Activated CD4-positive, alpha-beta T cell treated with anti-CD3 and anti-CD28 coated beads, Interleukin-2, amount 50 U/mL, for 1 hour (primary cell): ENCODE measurements at places on chromosomes 2 and 18.

DNA sequence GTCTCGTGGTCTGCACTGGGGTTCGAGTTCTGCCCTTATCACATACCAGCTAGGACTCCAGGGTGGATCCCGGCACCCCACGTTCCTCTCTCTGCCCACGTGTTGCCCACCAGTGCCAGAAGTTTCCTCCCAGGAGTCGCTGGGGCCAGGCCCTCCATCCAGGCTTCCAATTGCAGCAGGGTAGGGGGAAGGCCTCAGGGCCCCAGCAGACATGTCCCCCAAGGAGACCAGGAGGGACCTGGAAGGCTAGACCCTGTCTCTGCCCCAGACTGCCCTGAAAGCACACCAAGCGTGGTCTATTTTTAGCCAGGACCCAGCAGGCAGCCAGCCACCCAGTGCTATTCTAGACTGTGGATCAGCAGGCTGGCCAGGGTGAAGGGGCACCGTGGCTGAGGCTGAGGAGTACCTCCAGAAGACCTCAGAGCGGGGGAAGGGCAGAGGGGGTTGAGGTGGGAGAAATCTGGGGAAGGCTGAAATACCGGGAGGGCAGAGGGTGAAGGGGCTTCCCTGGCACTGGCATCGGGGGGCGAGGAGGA, 18.8 kb upstream of the TNS1 start:
- no peak for DNase-seq

GRCh38 chr2:198545411-198545810, 741.0 kb downstream of the PLCL1 start:
- DNase-seq = no peak

- DNase-seq = no peak
Measured at GRCh38 chr2:239669899-239670460, 269.2 kb upstream of the HDAC4 start.

- no peak for DNase-seq
Measured at GRCh38 chr18:58298251-58299134, 254.5 kb downstream of the NEDD4L start.

DNA sequence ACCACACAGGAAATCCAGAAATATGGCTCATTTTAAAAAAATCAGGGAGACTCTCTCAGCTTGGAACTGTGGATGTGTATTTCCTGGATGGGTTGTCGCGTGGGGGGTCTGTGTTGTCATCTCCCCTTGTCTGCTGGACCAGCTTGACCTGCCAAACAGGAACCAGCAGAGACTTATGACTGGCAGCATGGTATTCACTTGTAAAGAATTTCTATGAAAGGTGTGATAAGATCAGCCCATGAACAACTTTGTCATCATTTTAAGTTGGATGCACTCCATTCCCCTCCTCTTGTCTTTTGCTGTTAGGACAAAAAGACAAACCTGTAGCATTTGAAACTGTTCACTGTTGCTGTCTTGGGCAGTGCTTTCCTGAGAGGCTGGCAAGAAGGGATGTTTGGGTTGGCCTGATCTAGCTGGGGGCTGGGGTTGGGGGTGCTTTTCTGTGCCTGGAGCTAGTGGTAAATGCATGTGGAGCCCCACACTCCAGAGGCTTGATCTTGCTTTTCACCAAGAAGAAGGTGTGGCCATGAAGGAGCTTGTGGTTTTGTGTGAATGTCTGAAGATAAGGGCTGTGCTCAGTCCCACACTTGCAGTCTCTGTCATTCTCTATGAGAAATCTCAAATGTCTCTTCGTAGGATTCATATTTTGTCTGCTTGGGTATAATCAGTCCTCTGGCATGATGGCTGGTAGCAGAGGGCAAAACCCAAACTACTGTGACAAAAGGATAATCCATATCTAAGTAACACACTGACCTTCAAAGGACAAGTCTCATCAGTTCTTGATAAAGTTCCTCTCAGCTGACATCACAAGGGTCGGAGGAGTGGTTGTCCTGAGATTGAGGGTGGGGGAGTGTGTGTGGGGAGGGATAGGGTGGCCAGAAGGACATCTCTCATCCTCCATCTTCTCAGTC, 39.0 kb downstream of the RALB start:
- DNase-seq = no peak

- no peak for DNase-seq
Measured at GRCh38 chr2:147181351-147182029, 663.3 kb upstream of the ACVR2A start.

- DNase-seq = no peak
Measured at GRCh38 chr18:79607361-79607952, 72.1 kb upstream of the CTDP1 start.

DNA sequence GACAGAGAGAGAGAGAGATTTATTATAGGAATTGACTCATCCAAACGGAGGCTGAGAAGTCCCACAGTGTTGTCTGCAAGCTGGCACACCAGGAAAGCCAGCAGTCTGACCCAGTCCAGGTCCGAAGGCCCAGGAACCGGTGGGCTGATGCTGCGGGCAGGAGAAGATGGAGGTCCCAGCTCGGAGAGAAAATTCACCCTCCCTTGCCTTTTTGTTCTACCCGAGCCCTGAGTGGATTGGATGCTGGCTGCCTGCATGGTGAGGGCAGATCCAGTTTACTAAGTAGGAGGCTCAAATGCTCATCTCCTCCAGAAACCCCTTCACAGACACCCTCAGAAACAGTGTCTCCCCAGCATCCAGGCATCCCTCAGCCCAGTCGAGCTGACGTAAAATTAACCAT, 22.2 kb upstream of the STK25 start:
- DNase-seq = no peak

DNA sequence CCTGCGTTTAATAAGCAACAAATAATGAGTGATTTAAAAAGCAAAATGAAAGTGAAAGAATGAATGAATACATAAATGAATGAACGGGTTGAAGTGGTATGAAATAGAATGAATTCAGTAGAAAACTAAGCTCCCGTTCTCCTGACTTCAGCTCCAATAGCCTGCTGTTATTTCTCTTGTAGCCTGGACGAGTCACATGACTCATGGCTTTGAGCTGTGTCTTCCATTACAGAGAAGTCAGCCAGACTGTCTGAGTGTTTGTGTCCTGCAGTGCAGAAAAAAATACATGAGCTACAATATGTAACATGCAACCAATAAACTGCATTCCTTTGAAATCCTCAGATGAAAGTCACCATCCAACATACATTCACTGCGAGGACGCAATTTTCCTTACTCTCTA, 21.2 kb downstream of the SCG2 start:
- DNase-seq = no peak

- no peak for DNase-seq
Measured at GRCh38 chr2:80429251-80429650, 124.7 kb upstream of the LRRTM1 start.

DNA sequence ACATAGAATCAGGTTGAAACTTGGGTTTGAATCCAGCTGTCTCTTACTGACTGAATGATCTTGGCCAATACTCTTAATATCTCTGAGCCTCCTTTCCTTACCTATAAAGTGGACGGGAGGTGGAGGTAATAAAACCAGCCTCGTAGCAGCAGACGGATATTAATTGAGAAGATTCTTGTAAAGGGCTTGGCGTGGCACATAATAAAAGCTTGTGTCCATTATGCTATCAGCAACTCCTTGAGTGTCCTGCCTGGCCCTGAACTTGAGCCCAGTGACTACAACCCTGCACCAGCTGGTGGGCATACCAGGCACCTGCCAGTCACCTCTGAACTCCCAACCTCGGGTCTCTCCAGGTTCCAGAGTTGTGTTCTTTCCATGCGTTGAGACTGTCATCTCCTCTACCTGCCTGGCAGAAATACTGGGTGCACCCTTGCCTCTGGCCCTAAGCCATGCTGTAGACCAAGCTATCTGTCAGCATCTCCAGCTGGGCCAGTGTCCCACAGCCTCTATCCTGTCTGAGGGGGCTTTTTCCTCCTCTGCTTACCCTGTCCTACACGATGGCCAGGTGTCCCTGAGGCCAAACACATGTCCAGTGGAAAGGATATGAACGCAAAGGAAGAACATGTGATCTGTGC, 9.7 kb downstream of the CAPN13 start:
- no peak for DNase-seq

DNA sequence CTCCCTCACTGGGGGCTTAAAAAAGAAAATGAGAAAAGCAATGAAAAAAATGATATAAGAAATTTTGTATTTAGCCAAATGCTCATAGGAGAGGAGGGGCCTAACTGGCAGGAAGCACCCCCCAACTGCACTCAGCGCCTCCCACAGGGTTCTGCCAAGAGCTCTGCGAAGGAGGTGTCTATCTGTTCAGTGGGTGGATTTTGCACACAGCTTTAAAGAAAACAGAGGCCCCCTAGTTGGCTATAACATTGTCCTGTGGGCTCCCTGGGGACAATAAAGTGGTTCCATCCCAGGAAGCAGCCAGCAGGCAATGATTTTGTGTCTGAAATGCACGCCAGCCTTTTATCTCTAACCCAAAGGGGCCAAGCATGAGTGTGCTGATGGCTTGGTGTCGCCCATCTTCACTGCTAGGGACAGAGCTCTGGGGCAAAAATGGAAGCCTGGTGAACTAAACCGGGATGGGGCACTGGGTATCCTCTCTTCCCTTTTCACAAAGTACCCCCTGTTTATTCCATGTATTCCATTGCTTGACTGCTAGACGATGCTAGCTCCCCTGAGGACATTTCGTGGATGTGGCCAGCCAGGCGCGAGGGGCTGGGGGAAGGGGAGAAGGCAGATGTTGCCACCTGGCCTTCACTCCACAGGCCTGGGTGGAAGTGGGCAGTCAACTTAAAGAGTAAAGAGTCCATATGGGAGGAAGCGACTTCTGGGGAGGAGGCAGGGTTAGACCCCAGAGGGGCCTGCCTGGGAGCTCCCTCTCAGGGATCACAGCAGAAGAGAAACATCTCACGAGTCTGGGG, 205.7 kb downstream of the CYP26B1 start:
- no peak for DNase-seq

DNA sequence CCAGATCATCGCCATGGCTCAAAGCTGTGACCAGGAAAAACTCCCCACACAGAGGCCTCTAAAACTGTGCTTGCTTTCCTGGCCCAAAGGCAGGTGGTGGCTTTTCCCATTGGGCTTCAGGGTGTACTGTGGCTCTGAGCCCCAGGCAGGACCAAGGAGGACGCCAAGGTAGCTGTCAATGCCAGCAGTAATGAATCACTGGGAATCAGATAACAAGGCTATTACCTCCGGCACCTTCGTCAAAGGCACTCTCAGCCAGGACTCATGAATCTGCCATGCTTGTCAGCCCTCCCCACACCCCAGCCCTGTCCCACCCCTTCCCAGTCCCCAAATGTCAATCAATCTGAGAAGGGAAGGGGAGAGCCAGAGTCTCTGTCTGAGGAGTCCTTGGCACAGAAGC, 27.9 kb upstream of the EN1 start:
- DNase-seq = no peak

GRCh38 chr18:36031903-36032302, 35.5 kb downstream of the RPRD1A start:
- DNase-seq = no peak

GRCh38 chr18:11272516-11272915, 123.1 kb upstream of the PIEZO2 start:
- no peak for DNase-seq

DNA sequence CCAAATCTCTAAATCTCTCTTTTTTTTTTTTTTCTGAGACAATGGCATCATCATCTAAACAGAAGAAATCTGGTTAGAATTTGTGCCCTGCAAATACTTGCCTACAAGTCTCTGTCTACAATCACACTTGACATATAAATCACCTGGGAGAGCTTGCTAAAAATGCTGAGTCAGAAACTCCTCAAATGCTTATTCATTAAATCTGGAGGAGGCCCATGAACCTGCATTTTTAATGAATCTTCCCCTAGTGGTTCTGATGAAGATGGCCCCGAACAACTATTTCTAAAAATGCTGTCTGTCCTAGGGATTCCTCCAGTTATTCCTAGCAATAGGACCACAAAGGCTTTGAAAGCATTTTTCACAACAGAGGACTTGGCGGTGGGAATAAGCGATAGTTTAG, 1.6 kb upstream of the CSRNP3 start:
- DNase-seq = no peak

GRCh38 chr18:56574861-56575260, 63.5 kb downstream of the TXNL1 start:
- no peak for DNase-seq

DNA sequence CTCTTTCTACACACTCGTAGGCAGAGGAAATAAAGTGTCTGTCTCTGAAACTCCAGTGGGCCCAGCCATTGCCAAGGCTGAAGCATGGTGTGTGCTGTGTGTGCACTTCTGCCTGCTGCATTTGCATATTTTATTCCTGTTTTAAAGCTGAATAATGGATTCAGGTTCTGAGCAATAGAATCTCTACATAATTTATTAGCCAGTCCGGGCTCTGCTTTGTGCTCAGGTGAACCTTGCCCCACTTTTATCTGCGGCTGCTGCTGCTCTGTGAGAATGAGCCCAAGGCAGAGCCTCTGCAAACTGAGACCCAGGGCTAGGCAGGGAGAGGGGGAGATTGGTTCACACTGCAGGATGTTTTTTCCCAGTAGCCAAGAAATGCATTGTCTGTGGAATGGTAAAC, 64.6 kb upstream of the SH3BP4 start:
- DNase-seq = no peak

- DNase-seq = no peak
Measured at GRCh38 chr2:109582928-109583895, 30.6 kb downstream of the SEPTIN10 start.

DNA sequence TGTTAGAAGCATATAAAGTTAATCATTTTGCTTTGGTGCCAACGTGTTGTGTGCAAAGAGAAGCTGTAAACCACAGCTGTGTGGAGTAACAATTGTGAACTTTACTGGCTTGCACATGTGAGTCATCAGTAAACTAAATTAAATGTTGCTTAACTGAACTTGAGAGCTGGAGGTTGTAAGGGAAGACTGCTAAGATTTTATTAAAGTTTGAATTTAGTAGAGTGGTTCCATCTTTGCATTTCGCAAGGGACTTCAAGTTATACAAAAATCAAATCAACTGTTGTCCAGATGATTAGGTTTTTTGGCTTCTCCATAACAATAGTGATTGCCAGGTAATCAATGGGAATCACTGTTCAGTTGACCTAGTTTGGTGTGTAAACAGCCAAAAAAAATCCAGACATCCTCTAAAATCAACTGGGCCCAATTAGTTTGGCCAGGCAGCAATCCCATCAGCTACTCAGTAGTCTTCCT, 247.4 kb downstream of the MYO3B start:
- no peak for DNase-seq
